ENCODE measurements at places on chromosomes 2 and 18.

DNA sequence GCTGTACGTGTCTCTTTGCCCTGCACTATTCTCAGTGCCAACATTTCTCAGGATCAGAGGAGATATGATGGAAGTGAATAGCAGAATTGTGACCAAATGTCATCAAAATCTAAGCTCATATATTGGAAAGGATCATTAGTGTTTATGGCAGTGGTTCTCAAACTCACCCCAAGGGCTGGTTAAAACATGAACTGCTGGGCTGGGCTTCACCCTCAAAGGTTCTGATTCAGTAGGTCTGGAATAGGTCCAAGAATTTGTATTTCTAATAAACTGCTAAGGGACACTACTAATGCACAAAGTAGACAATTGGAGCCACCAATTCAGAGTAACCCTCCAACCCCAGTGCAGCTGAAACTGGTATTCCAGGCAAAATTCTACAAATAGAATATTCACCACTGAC is 317.9 kb upstream of the UBE2E3 start:
- no peak for DNase-seq

DNA sequence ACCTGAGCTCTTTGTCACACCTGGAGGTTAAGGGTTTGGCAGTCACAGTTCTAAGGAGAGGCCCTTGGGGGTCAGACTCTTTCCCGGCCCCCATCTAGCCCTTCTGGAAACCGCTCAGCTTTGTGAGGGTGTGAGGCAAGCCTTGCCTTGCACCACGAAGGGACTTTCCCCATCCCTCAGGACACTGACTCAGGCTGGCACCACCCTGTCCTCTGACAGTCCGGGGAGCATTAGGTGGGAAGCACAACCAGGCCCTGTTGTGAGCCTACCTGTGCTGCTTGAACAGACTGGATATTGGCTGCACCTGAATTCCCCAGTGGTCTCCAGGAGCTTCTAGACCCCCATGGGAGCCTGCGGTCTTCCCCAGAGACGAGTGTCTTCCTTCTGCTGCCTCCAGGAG is 47.0 kb upstream of the GBX2 start:
- no peak for DNase-seq

DNA sequence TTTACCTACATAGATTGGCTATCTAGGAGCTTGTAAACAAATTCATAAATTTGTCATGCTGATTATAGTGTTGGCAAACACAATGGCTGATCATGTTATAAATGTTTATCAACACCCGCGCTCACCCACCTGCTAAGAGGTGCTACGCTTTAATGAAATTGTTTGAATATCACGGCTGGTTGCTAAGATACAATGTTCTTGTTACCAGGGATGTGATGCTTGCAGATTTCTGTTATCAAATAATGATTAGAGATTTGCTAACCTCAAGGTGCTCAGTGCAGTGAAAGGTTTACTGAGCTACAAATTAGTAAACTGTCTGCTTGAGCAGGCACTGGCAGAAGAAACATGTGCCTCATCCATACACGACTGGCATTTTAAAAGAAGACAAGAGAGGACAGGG is 160.0 kb upstream of the ZEB2 start:
- no peak for DNase-seq

- no peak for DNase-seq
These were observed 96.8 kb downstream of the TGFA start for GRCh38 chr2:70456585-70457495.

- DNase-seq: no peak
These were observed 125.5 kb upstream of the REV1 start for GRCh38 chr2:99615247-99615771.

DNA sequence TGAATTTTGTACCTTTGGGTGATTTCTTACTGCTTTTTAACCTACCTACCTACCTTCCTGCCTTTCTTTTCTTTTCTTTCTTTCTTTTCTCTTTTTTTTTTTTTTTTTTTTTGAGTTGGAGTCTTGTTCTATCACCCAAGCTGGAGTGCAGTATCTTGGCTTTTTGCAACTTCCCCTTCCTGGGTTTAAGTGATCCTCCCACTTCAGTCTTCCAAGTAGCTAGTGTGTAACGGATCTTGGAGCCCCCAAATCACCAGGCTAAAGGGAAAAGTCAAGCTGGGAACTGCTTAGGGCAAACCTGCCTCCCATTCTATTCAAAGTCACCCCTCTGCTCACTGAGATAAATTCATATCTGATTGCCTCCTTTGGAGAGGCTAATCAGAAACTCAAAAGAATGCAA is 61.3 kb downstream of the DDX18 start:
- DNase-seq: no peak

- DNase-seq: no peak
These were observed 808.2 kb downstream of the SUCLG1 start for GRCh38 chr2:83650898-83651297.

- no peak for DNase-seq
These were observed 2.7 kb downstream of the BCL2 start for GRCh38 chr18:63316612-63317555.

- DNase-seq: no peak
These were observed 221.3 kb downstream of the BCL2 start for GRCh38 chr18:63098018-63098981.
